ENCODE measurements at places on chromosomes 6 and 20.

- DNase-seq, result no peak
Observed at GRCh38 chr6:133348846-133349245, 107.7 kb downstream of the EYA4 start.

DNA sequence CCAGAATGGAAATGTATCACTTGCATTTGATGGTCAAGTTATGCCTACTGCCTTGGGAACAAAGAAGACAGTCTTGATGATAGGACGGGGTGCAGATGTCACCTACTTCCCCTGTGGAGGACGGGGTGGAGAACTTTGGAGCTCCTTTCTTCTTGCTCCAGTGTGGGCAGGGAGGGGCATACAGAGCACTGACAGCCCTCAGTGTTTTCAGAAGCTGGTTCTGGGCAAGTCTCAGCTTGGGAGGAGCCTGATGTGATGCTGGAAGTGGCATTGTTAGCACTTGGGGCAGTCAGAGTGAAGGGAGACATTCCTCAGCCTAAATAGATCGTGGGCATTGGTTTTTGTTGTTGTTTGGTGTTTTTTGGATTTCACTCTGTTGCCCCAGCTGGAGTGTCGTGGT lies 59.7 kb downstream of the SYNJ2 start:
- no peak for DNase-seq

- no peak for DNase-seq
Observed at GRCh38 chr20:44720621-44720996, 5.4 kb downstream of the CCN5 start.

DNA sequence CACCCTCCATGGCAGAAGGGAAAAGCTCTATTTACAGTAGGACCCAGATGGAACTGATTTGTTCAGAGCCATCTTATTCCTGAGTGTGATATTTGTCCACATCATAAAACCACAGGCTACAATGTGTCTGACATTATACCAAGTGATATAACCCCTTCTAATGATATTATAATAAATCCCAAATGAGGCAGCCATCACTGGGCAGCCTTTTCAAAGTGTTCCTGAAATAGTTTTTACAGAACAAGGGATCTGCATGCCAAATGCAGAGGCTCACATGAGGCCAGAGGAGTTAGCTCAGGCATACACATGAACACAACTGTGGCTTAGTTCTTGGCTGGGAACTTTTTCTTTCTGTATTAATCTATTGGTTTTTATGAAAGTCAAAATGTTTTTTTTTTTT lies 207.7 kb downstream of the MAFB start:
- DNase-seq, result no peak

DNA sequence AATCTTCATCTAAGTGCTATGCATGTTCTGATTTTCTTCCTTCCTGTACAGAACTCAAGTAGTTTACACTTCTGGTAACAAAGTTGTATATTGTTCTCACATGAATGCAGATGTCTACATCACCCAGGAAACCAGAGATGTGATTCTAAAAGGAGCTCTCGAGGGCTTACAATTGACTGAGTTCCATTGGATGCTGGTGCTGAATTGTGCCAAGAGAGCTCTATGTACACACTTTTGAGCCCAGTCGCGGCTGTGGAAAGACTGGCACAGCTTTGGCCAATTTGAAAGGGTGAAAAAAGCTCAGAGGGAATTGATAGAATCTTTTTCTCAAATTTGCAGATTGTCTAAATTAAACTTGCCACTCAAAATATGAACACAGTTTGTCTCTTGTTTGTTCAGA lies 340.7 kb downstream of the LMBRD1 start:
- no peak for DNase-seq

- DNase-seq, result no peak
Observed at GRCh38 chr6:41462033-41462432, 84.1 kb upstream of the FOXP4 start.

DNA sequence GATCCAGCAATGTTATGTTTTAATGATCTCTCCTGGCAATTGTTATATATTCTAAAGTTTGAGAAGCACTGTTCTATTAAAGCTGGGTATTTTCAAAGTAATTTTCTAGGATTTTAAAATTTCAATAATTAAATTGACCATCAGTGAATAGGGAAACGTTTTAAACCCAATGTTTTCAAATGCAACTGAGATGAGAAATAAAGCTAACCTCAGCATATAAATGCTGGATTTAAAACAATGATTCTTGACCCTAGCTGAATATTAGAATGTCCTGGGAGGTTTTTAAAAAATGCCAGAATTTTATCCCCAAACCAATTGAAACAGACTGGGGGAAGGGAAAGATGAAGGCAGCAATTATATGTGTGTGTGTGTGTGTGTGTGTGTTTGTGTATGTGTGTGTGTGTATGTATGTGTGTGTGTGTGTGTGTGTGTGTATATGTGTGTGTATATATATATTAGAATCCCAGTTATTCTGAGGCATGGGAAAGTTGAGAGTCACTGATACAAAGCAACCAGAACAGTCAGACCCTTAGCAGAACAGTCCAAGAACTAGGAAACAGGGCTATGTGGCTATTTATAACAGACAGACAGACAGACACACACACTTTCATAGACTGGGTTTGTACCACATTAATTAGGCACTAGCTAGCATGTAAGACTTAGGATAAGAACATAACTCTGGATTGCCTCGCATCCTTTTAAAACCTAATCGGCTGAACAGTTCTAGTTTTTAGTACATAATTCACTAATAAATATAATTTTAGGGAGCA lies 107.8 kb downstream of the MAN1A1 start:
- DNase-seq, result no peak
